Endodermal cell (in vitro differentiated cells): ENCODE measurements at places on chromosomes 13 and 19. TPM values are rescaled to one million over a fixed set of nuclear protein-coding genes. Genes with fewer than 3 reads are reported as not detected.

LILRB1 gene
- total RNA-seq, result not detected in 2 replicates

RLN3 gene
- not detected in 3 replicates for total RNA-seq

ZNF563 gene
- total RNA-seq, result 2.2 to 5.6 TPM (median 2.7 TPM) in 3 replicates

IGSF23 gene
- not detected in 2 replicates for total RNA-seq

REEP6 gene
- 41.6 and 49.4 TPM in 2 replicates for total RNA-seq

ZNF700 gene
- total RNA-seq, result 9.8 and 11.6 TPM in 2 replicates

OR7A5 gene
- total RNA-seq, result not detected in 3 replicates

ZNF749 gene
- 15.7 to 28.5 TPM (median 26.6 TPM) in 3 replicates for total RNA-seq

PRRG2 gene
- 2.6 and 3.7 TPM in 2 replicates for total RNA-seq

OR7C1 gene
- not detected in 3 replicates for total RNA-seq

KLHL1 gene
- total RNA-seq, result 0.15 to 0.25 TPM (median 0.23 TPM) in 3 replicates

IQCN gene
- 1.3 and 2.4 TPM in 2 replicates for total RNA-seq

MUC16 gene
- total RNA-seq, result 0.11 and 0.13 TPM in 2 replicates

GRCh38 chr19:10625003-10625761, at the start of gene SLC44A2:
Gene SLC44A2 (plus strand): TSS chr19:10625553. CDS start chr19:10625634, 81 bp downstream.
- no peaks in the 10 kb centered on the region for H3K27me3 ChIP-seq
- no peaks in the 10 kb centered on the region for H3K4me1 ChIP-seq
- peak within 1 kb of the TSS; percentile 75 for H3K4me3 ChIP-seq

DNA sequence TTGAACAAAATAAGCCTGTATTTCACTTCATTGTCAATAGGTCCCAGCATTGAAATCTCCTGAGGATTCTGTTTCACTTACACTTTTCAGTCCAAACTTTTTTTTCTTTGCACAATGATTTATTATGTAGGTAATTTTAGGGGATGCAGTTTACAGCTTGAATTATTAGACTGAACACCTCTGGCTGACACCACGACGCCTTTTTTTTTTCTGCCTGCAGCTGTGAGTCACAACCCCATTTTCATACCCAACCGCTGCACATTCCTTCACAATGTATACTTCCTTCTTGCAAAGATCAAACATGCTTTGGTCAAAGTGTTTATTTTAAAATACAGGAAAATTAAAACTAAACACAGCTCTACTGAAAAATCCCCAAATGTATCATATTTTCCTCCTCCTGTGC, 11.4 kb downstream of the ZIC2 start:
- no peak overlapping the region for H3K27ac ChIP-seq
- no peak overlapping the region for H3K4me3 ChIP-seq
- peaks cover 51% of the 10 kb centered on the region for H3K27me3 ChIP-seq
- no peak for DNase-seq

- H3K36me3 ChIP-seq, result no peaks in the 10 kb centered on the region
- DNase-seq, result peak; percentile 67
- no peak overlapping the region for H3K27ac ChIP-seq
- H3K4me1 ChIP-seq, result peaks cover 13% of the 10 kb centered on the region
- H3K4me3 ChIP-seq, result peak overlapping the region; percentile 23
These were observed 148.0 kb downstream of the FOXO1 start for GRCh38 chr13:40518481-40518882.

- no peaks in the 10 kb centered on the region for H3K36me3 ChIP-seq
- no peaks in the 10 kb centered on the region for H3K4me1 ChIP-seq
- H3K27ac ChIP-seq, result no peak overlapping the region
- DNase-seq, result peak; percentile 73
- peaks cover 21% of the 10 kb centered on the region for H3K27me3 ChIP-seq
- H3K4me3 ChIP-seq, result no peak overlapping the region
These were observed 7.4 kb downstream of the SHFL start for GRCh38 chr19:10093295-10094186.

GRCh38 chr13:42218576-42218975, 53.4 kb upstream of the AKAP11 start:
- no peak overlapping the region for H3K4me3 ChIP-seq
- no peaks in the 10 kb centered on the region for H3K4me1 ChIP-seq
- peaks cover 27% of the 10 kb centered on the region for H3K36me3 ChIP-seq
- H3K27ac ChIP-seq, result no peak overlapping the region
- H3K27me3 ChIP-seq, result no peaks in the 10 kb centered on the region

DNA sequence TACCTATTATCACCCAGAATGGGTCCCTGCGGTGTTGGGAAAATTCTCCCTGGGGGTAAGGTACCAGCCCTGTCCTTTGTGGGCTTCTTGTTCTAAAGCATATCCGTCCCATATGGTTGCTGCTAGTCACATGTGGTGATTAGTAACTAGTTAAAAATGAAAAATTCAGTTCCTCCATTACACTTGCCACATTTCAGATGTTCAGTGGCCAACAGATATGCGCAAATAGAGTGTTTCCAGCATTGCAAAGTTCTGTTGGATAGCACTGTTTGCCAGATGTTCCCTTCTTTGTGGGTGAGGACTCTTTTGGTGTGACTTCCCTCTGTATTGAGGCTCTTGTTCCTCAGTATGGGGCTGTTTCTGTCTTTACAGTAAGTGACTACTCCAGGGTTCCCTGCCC, 3.8 kb downstream of the CNOT3 start:
- H3K27me3 ChIP-seq, result no peaks in the 10 kb centered on the region
- H3K4me3 ChIP-seq, result no peak overlapping the region
- DNase-seq, result no peak
- H3K36me3 ChIP-seq, result peaks cover 70% of the 10 kb centered on the region

GRCh38 chr13:48776401-48776800, 122.7 kb downstream of the CYSLTR2 start:
- H3K27me3 ChIP-seq, result no peaks in the 10 kb centered on the region
- H3K4me1 ChIP-seq, result no peaks in the 10 kb centered on the region
- no peak overlapping the region for H3K4me3 ChIP-seq
- H3K36me3 ChIP-seq, result no peaks in the 10 kb centered on the region

DNA sequence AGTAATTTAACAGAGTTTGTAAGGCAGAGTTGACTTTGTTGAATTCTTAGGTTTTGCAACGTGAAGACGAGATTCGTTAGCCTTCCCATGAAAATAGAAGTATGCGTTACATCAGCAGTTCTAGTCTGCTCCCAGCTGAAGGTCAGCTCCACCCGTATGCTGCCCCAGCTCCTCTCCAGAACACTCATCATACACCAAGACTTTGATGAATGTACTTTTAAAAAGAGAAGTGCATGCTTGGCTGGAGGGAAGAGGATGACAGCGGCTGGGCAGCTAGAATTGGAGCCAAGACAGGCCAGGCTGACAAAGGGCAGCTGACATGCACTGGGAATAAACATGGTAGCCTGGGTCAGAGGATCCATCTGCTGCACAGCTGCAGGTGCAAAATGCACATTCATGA, 166.3 kb upstream of the ARGLU1 start:
- H3K27me3 ChIP-seq, result no peaks in the 10 kb centered on the region
- DNase-seq, result no peak
- H3K4me3 ChIP-seq, result no peak overlapping the region

- H3K4me1 ChIP-seq, result no peaks in the 10 kb centered on the region
- no peaks in the 10 kb centered on the region for H3K27me3 ChIP-seq
- no peak overlapping the region for H3K27ac ChIP-seq
- no peak for DNase-seq
These were observed 290.8 kb downstream of the FOXO1 start for GRCh38 chr13:40375489-40376171.

- H3K36me3 ChIP-seq, result peaks cover 18% of the 10 kb centered on the region
- H3K27ac ChIP-seq, result peak overlapping the region; percentile 53
- no peak overlapping the region for H3K4me3 ChIP-seq
These were observed 1.2 kb upstream of the GPX4 start for GRCh38 chr19:1102407-1103131.

DNA sequence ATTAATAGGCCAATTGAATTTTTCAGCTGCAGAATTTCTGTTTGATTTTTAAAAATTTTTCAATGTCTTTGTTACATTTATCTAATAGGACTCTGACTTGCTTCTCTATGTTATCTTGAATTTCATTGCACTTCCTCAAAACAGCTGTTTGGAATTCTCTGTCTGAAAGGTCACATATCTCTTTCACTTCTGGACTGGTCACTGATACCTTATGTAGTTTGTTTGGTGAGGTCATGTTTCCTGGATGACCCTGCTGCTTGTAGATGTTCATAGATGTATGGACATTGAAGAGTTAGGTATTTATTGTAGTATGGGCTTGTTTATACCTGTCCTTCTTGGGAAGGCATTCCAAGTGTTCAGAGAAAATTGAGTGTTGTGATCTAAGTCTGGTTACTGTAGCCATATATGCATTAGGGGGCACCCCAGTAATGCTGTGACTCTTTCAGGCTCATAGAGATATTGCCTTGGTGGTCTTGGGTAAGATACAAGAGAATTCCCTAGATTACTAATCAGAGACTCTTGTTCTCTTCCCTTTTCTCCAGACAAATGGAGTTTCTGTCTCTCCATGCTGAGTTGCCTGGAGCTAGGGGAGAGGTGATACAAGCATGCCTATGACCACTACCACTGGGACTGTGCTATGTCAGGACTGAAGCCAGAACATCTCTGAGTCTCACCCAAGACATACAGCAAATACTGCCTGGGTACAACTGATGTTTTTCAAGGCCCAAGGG, 27.8 kb downstream of the RFC3 start:
- no peak overlapping the region for H3K27ac ChIP-seq
- H3K36me3 ChIP-seq, result peaks cover 44% of the 10 kb centered on the region
- H3K4me1 ChIP-seq, result no peaks in the 10 kb centered on the region
- no peaks in the 10 kb centered on the region for H3K27me3 ChIP-seq

- no peak for DNase-seq
- no peak overlapping the region for H3K4me3 ChIP-seq
- H3K4me1 ChIP-seq, result no peaks in the 10 kb centered on the region
- no peak overlapping the region for H3K27ac ChIP-seq
- no peaks in the 10 kb centered on the region for H3K36me3 ChIP-seq
These were observed 1516.2 kb upstream of the PCDH20 start for GRCh38 chr13:62931853-62932252.

DNA sequence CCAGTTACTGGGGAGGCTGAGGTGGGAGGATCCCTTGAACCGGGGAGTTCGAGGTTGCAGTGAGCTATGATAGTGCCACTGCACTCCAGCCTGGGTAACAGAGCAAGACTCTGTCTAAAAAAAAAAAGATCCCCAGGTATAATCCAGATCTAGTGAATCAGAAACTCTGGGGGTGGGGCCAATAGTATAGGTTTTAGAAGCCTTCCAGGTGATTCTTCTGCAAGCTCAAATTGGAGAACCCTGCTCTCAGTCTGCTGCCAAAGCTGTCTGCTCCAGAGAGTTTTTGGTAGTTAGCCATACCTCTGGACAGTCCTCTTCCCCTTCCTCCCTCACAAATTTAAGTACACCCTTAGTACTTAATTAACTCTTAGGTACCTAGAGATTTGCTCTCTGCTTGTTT, 28.0 kb downstream of the SERP2 start:
- no peaks in the 10 kb centered on the region for H3K36me3 ChIP-seq
- H3K4me3 ChIP-seq, result no peak overlapping the region
- peaks cover 9% of the 10 kb centered on the region for H3K27me3 ChIP-seq
- H3K4me1 ChIP-seq, result peaks cover 34% of the 10 kb centered on the region
- H3K27ac ChIP-seq, result no peak overlapping the region
- no peak for DNase-seq

GRCh38 chr13:38564256-38565150, 122.4 kb upstream of the FREM2 start:
- no peak overlapping the region for H3K4me3 ChIP-seq
- peak overlapping the region; percentile 10 for H3K27ac ChIP-seq
- H3K27me3 ChIP-seq, result no peaks in the 10 kb centered on the region
- DNase-seq, result no peak
- no peaks in the 10 kb centered on the region for H3K4me1 ChIP-seq

- no peak overlapping the region for H3K27ac ChIP-seq
- peak; percentile 59 for DNase-seq
- H3K4me1 ChIP-seq, result no peaks in the 10 kb centered on the region
- H3K27me3 ChIP-seq, result no peaks in the 10 kb centered on the region
- no peaks in the 10 kb centered on the region for H3K36me3 ChIP-seq
These were observed 26.9 kb downstream of the CHAMP1 start for GRCh38 chr13:114341003-114341777.

GRCh38 chr13:49667773-49668172, 23.5 kb downstream of the EBPL start:
- no peaks in the 10 kb centered on the region for H3K27me3 ChIP-seq
- peaks cover 28% of the 10 kb centered on the region for H3K36me3 ChIP-seq
- peaks cover 4% of the 10 kb centered on the region for H3K4me1 ChIP-seq
- no peak overlapping the region for H3K4me3 ChIP-seq

- DNase-seq, result peak; percentile 96
- H3K4me3 ChIP-seq, result no peak overlapping the region
- no peaks in the 10 kb centered on the region for H3K36me3 ChIP-seq
These were observed 9.8 kb upstream of the DPF1 start for GRCh38 chr19:38233740-38234251.

DNA sequence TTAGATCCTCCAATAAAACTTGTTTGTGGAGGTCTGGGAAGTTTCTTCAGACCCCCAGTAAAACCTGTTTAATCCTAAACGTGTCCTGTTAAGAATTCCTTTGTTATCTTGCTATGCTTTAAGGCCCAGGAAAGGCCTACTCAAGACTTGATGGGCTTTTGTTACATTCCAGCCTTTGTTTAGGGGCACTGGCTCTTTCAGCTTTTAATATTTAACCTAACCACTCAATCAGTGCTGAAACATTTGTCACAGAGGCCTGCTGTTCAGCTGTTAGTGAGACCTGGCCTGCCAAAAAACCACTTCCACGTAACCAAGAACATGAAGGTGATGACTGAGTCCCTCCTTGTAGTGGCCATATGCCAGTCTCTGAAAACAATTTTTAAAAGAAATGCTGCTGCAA, 41.7 kb downstream of the PCDH17 start:
- no peaks in the 10 kb centered on the region for H3K4me1 ChIP-seq
- H3K27me3 ChIP-seq, result no peaks in the 10 kb centered on the region
- no peak overlapping the region for H3K27ac ChIP-seq
- peak; percentile 60 for DNase-seq

GRCh38 chr19:16779539-16780163, 49.5 kb upstream of the SIN3B start:
- H3K4me1 ChIP-seq, result no peaks in the 10 kb centered on the region
- no peak overlapping the region for H3K27ac ChIP-seq
- no peaks in the 10 kb centered on the region for H3K36me3 ChIP-seq

DNA sequence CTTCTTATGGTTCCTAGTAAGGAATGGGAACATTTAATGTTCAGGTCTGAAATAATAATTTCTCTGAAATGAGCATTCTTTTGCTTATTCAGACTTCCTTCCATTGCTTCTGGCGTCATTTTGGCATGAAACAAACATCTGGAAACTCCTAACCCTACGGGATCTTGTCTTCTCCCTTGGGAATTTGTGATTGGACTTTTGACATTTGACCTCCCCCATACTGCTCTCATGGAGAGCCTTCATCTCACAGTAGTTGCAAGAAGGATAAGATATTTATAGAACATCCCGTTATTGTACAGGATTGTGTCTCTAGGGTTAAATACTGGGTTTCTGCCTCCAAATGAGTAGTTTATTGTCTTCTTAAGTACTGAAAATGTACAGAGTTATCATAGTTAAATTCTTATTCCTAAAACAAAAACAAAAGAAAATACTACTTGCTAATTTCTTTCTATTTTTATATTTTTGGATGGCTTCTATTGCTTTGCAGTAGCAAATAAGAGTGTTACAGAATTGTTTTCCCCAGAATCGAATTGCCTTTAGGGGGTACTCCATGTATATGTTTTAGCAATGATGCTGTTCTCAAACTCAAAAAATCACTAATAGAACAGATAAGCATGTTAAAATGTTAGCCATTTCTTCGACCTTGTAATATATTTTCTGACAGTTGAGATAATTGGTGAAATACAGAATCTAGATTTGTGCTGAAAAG, 366.8 kb downstream of the DLEU7 start:
- H3K4me1 ChIP-seq, result no peaks in the 10 kb centered on the region
- no peak overlapping the region for H3K4me3 ChIP-seq
- DNase-seq, result no peak
- no peaks in the 10 kb centered on the region for H3K36me3 ChIP-seq
- no peak overlapping the region for H3K27ac ChIP-seq

- H3K27me3 ChIP-seq, result no peaks in the 10 kb centered on the region
- H3K27ac ChIP-seq, result no peak overlapping the region
- no peaks in the 10 kb centered on the region for H3K4me1 ChIP-seq
- H3K36me3 ChIP-seq, result no peaks in the 10 kb centered on the region
- peak; percentile 93 for DNase-seq
- no peak overlapping the region for H3K4me3 ChIP-seq
These were observed 22.4 kb upstream of the ARHGEF18 start for GRCh38 chr19:7326105-7326877.
